ENCODE measurements at places on chromosomes 3 and 15. TPM values are rescaled to one million over a fixed set of nuclear protein-coding genes. Genes with fewer than 3 reads are reported as not detected.

The CCR4 gene
- total RNA-seq: 2.9 TPM

- no peak for DNase-seq
- no peaks in the 10 kb centered on the region for H3K36me3 ChIP-seq
- H3K27me3 ChIP-seq: no peaks in the 10 kb centered on the region
- no peak overlapping the region for H3K27ac ChIP-seq
- no peaks in the 10 kb centered on the region for H3K4me1 ChIP-seq
These were observed 329.7 kb downstream of the TIGIT start for GRCh38 chr3:114623420-114624046.

DNA sequence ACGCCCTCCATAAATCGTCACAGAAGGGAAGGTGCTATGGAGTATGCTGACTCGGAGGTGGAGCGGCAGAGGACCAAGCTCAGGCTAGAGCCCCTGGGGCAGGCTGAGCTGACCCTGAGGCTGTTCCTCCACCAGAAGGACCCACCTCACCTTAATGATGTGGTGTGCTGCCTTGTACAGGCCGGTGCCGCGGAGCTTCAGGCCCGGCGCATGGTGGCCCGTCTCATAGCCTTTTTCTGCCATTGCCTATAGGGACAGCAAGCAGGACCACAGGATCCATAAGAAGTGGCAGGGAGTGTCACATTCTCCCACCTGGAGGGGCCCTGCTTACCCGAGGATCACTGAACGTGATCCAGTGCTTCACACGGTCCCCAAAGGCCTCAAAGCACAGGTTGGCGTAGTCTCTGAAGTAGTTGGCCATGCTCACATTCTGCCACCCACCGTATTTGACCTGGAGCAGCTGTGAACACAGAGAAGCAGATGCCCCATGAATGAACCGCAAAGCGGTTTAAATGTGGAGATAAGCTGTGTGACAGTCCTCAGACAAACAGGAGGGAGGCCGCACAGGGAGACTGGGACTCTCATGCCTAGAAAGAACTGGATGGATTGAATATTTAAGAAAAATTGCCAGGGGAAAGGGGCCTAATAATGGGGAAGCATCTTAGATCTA lies 4.8 kb downstream of the LCTL start:
- no peaks in the 10 kb centered on the region for H3K27me3 ChIP-seq
- H3K4me1 ChIP-seq: no peaks in the 10 kb centered on the region
- no peak overlapping the region for H3K27ac ChIP-seq
- no peak overlapping the region for H3K4me3 ChIP-seq
- no peak for DNase-seq

- H3K36me3 ChIP-seq: peaks cover 94% of the 10 kb centered on the region
- no peaks in the 10 kb centered on the region for H3K27me3 ChIP-seq
- no peak overlapping the region for H3K4me3 ChIP-seq
- no peak for DNase-seq
- peak overlapping the region; percentile 35 for H3K27ac ChIP-seq
- peaks cover 17% of the 10 kb centered on the region for H3K4me1 ChIP-seq
These were observed 5.9 kb upstream of the GRAMD2A start for GRCh38 chr15:72203507-72203837.

DNA sequence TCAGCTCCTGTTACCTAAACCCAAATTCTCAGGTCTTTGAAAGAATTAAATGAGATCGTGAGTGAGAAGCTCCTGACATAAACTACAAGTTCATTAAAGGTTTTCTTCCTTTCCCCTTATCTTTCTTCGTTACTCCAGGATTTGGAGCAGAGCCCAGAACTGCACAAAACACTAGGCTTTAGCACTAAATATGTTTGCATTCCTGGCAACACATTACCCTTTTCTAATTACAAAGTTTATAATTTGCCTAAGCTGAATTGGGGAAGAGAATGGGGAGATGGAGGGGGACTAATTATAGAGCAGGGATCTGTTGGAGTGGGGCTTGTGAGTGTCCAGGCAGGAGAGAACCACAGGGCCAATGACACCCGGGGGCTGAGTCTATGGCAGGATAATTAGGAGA lies 109.7 kb downstream of the SV2B start:
- H3K36me3 ChIP-seq: no peaks in the 10 kb centered on the region
- no peaks in the 10 kb centered on the region for H3K4me1 ChIP-seq
- no peak overlapping the region for H3K27ac ChIP-seq
- H3K4me3 ChIP-seq: no peak overlapping the region

All from activated CD8-positive, alpha-beta T cell treated with anti-CD3 and anti-CD28 coated beads, Interleukin-2, amount 10 ng/mL, durations not matched to agents 7 days and 5 days (primary cell).